ENCODE measurements at places on chromosomes 12 and 14. TPM values are rescaled to one million over a fixed set of nuclear protein-coding genes. Genes with fewer than 3 reads are reported as not detected.

Gene GYS2
- not detected for total RNA-seq

Gene MYBPC1
- total RNA-seq = 2.1 TPM

Gene NOVA1
- 0.93 TPM for total RNA-seq

DNA sequence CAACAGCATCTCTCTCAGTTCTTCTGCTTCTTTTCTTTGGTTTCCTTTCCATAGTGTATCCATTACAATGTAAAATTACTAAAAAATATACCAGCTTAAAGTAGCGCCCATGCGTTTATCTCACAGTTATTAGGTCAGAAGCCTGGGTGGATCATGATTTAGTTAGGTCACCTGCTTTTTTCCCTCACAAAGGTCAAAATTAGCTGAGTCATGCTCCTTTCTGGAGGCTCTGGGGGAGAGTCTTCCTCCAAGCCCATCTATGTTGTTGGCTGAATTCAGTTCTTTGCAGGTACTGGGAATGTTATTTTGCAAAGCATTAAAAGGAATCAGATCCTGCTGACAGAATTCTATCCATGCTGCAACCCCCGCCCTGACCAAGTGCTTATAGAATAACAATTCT is 101.6 kb upstream of the TMEM132C start:
- DNase-seq = no peak

DNA sequence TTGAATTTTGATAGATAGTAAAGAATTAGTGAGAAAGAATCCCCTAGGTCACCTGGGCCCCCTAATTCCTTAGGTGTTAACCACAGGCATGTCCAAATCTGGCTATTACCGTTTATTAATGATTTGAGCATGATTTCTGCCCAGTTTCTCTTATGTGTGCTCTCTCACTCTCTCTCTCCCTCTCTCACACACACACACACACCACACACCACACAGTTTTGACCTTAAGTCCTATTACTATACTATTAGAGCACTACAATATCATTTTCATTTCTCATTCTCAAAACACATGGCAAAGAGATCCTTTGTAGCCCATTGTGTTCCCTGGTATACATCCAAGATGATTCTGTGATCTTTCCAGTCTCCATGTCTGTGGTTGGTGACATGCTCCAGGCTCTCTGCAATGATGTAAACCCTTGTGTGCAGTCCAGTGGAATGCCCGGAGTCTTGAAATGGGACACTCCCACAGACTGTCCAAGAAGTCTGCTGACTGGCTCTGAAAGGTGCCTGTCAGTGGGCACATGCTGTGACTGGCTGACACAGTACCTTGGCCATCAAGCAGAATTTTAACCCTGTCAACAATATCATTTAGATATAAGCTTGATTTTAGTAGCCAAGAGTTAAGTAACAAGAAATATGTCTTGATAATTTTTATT is 96.2 kb downstream of the FIGNL2 start:
- DNase-seq = peak; percentile 78

DNA sequence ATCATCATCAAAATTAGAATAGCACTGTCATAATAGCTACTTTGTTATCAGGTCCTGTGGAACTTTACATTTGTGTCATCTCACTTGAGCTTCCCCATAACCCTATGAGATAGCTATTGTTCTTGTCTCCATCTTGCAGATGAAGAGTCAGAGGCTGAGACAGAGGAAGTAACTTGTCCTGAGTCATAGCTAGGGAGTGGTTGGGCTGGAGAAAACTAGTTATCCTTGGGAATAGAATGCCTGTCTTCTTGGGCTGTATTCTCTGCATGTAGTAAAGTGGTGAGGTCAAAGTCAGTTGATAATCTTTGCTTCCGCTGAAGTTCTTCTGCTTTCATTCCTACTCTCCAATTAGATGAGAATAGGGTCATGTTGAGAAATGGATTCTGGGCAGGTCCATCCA is 117.0 kb downstream of the SMOC1 start:
- no peak for DNase-seq

All from right atrium auricular region (tissue), 2 donors.